CD4-positive, CD25-positive, alpha-beta regulatory T cell (primary cell): ENCODE measurements at places on chromosomes 12 and 14.

- no peak for DNase-seq
These were observed 736 bp upstream of the PHLDA1 start for GRCh38 chr12:76032043-76032981.

DNA sequence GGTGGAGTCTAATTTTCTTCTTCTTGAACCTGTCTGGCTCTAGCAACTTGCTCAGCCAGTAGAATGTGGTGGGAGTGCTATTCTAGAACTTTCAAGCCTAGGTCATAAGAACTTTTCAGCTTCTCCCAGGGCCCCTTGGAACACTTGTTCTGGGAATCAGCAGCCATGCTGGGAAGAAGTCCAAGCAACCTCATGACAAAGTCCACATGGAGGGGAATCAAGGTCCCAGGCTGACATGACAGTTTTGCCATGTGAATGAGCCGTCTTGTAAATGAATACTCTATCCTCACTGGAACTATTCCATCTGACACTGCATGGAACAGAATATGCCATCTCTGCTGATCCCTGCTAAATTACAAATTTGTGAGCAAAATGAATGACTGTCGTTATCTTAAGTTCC, 214.2 kb upstream of the TBX3 start:
- no peak for DNase-seq

GRCh38 chr12:58408516-58408915, 467.1 kb downstream of the ATP23 start:
- DNase-seq, result no peak

- no peak for DNase-seq
These were observed 28.6 kb upstream of the NR1H4 start for GRCh38 chr12:100445081-100445481.

GRCh38 chr12:116144384-116144783, 133.1 kb downstream of the MED13L start:
- DNase-seq, result no peak
